ENCODE measurements at places on chromosomes 7 and 10.
A peak's percentile ranks its signal among the peaks of the same experiment; 100 is the strongest.

- DNase-seq = no peak
Observed at GRCh38 chr7:109879287-109879828, 1211.6 kb upstream of the LRRN3 start.

DNA sequence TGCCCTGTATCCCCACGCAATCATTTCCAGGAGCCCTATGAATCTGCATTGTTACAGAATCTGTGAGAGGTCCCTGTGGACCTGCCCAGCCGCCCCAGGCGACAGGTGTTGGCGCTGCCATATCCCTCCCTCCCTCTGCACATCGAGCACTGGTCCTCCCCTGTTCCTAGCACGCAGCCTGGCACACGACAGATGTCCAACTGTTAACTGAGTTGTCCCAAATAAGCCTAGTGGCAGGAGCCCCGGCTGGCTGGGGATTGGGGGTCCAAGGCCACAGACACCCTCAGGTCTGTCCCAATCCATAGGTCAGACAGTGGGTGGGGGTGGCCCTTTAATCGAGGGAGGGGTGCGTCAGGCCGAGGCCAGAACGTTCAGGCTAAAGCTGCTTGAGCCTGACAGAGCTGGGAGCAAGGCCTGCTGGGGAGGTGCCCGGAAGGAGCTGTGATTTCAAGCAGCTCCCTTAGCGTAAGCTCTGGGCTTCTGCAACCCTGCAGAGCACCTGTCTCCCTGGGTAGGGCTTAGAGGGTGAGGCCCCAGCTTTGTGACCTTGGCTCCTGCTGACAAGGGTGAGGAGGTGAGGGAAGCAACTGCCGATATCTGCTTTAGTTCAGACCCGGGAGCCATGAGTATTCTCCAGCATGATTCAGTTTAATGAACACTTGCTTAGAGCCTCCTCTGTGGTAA lies 40.1 kb downstream of the ADRA2A start:
- DNase-seq = no peak

DNA sequence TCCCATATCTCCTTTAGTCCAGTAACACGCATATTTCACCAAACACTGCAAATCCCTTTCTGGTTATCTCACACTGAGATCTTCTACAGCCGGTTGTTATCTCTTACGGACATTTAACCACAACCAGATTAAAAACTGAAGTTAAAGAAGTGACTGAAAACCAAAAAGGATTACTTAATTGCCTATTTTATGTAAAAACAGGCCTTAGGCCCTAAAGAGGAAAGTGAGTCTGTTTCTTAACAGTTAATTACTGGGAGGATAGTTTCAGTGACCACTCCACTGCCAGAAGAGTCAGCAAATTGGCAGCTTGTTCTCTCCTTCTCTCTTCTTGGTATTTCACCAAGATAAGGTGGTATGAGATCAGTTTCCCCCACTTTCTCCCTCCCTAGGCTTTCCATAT lies 161.9 kb upstream of the MEOX2 start:
- DNase-seq = no peak

DNA sequence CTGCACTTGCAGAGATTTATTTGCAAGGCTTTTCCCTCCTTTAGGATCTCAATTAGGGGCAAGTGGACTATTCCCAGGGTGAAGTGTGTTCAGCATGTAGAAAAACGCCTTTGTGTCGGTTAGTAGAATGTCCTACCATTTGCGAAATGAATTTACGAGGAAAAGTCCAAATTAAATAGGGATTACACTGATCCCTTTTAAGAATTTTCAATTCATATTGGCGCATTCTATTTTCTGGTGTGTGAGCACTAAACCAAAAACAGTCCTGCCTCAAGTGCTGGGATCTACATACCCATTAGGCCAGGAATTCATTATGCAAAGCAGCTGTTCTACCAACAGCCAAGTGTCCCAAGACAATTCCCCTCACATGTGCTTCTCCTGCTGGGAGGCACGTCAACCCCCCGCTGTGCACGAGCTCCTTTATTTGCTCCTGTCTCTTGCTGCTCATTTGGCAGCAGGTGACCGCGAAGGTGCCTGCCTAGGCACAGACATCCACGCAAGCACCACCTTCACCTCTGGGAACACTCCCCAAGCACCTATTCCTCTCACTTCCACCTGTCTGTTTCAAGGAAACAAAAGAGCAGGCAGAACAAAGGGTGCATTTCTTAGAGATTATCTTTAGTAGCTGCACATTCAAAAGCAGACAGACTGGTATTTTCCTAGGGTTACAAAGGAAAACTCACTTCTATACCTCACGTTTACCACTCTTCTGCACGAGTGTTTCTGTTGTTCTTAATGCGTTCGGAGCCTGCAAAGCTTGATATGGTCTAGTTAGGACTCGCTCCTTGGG lies 134.6 kb upstream of the FGFR2 start:
- no peak for DNase-seq

- no peak for DNase-seq
Observed at GRCh38 chr7:127904670-127904985, 126.6 kb downstream of the LRRC4 start.

- DNase-seq = peak; percentile 18
Observed at GRCh38 chr10:84537447-84537931, 209.1 kb downstream of the CCSER2 start.

DNA sequence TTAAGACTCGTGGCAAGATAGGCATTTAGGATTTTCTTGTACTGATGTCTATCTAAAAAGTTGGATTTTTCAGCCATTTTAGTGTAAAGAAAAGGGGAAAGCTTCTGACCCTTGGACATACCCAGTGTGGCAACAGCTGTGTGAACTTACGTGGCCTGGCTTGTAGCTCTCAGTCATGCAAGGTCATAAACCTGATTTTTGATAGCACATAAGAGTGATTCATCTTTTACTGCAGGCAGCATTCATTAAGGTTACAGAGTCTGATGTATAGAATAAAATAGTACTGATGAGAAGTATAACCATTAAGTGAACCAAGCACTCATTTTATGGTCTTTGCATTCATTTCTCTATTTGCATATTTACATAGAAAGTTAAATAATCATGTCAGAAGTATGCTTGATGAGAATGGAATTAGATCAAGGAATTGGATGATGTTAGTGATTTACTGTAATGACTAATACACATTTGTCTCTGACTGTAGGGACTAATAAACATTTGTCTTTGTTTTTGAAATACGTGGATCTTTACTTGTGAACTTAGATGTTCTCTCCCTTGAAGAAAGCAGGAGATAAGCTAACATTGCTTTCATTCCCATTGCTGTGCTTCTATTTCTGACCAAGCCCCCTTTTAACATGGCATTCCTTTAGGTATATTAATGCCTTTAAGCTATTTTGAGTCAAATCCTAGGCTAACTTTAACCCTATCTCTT lies 88.2 kb downstream of the GSDME start:
- no peak for DNase-seq

DNA sequence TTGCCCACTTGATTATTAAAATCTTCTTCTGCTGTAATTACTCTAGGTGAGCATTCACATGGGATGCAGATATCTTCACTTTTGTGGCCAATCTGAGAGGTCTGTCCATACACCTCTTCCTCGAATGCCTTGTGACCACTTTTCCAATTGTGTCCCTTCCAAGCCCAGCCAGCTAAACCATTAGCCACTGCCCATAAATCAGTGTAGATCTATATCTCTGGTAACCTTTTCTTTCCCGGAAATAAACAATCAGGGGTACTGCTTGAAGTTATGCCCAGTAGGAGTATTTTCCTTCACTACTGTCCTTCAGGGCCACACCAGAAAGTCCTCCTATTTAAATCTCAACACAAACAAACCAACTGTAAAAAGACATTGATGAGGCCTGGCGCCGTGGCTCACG lies 104.6 kb upstream of the KCNMA1 start:
- no peak for DNase-seq

DNA sequence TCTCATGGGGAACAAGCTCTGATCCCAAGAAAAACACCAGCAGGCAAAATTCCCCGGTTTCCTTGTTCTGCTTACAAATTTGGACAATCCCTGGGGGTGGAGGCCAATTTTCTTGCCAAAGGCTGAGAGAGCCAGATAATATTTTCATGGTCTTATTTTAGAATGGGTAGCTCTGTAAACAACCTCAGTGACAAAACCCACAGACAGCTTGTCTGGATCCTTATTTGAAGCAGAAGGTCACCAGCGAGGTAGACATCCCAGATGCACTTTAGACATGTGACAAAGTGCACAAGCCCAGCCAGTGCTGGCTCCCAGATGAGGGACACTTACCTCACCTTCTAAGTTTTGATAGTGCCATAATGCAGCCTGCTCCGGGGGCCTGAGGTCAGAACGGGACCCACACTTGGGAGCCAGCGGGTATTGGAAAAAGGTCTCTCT lies 102.6 kb upstream of the DDC start:
- DNase-seq = no peak

GRCh38 chr7:22586786-22587140 lies 86.8 kb upstream of the STEAP1B start:
- DNase-seq = no peak

DNA sequence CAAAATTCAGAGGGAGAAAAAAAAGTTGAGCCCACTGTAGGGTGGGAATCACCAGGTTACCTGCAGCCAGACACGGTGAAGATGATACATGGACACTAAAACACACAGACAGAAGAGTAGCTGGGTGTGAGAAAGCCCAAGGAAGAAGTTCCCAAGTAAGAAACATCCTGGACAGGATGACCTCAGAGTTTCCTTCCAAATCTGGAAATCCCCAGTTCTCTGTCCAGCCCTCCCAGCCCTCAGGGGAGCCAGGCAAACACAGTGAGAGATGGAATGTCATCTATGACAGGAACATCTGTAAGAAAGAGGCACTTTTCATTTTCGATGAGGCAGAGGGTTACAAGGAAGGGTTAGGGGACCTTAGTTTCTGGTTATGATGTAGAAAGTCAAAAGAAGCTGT lies 125.1 kb upstream of the LYZL1 start:
- DNase-seq = no peak

DNA sequence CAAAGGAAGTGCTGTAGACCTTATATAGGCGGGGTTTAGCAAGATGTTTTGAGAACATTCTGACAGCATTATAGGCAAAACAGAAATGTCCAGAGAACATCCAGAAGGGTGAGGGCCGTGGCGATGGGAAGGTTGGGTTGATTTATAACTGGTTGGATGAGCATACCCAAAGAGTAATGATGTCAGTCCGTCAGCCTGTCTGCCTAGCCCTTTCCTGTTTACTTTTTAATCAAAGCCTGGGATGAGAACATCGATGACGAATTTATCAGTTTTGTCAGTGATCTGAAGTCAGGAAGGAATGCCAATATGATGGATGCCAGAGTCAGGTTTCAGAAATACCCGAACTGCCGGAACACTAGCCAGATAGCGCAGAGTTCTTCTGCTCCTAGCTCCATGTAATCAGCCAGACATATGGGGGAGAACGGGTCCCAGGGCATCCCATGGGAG lies 33.8 kb upstream of the TRIM8 start:
- DNase-seq = no peak

GRCh38 chr7:50696810-50697582 lies 85.7 kb downstream of the GRB10 start:
- DNase-seq = no peak

- no peak for DNase-seq
Observed at GRCh38 chr10:42734536-42734935, 48.1 kb upstream of the BMS1 start.

DNA sequence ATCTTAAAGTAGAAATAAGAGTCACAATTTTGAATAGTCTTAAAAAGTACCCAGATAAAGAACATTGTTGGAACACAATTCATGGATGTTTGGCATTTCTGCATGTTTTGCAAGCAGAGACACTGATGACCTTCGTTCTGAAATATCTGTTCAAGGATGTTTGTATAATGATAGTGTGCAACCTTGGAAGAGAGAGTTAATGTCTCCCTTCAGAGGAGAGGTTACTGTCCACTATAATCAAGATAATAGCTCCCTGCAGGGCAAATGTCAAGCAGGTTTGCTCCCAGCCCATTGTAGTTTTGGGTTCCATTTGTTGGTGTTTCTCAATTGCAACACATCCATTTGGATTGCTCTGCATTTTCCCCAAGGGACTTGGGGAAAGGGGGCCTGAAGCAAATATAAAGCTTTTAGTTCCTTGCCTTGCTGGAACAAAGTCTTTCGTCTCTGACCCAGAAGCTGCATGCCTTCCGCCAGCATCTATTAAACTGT lies 45.2 kb downstream of the COL1A2 start:
- no peak for DNase-seq

DNA sequence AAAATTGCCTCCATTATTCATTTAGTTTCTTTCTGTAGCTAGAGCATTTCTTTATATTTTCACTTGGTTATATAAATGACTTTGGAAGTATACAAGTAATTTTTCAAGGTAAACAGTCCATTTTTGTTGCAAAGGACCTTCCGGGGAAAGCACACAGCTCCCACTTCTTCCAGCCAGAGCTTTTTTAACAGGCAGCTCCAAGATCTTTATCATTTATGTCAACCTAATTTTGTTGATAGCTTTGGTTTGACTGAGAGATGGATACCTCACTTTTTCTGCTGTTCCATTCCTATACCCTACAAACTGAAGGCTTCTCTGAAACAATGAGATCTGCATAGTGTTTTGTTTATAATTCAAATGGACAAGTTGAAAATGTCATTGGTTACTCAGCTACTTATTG lies 49.3 kb upstream of the RAB11FIP2 start:
- DNase-seq = no peak

- DNase-seq = no peak
Observed at GRCh38 chr7:149706398-149706797, 67.0 kb downstream of the ZNF467 start.

DNA sequence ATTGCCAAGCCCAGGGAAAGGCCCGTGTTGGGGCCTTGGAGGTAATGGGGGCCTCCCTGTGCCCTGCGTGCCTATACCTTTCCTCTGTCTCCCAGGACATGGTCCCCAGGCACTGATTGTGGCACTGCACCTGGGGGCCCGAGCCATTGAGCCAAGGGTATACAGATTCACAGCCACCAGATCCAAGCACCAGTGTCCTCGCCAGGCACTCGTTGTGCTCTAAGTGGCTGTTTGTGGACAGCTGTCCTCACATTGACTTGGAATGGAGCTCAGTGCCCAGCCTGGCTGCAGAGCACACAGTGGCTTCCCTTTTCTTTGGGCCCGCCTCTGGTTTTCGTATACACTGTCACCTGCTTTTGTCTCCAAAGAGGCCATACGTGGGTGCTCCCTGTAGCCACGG lies 72.0 kb upstream of the BTBD16 start:
- no peak for DNase-seq

- no peak for DNase-seq
Observed at GRCh38 chr7:95886501-95887090, 114.2 kb downstream of the DYNC1I1 start.

GRCh38 chr10:12422189-12422588 lies 72.8 kb downstream of the CAMK1D start:
- DNase-seq = no peak

GRCh38 chr7:122543891-122544290 lies 155.0 kb downstream of the RNF133 start:
- no peak for DNase-seq

- DNase-seq = no peak
Observed at GRCh38 chr10:101216207-101217043, 12.8 kb downstream of the LBX1 start.

GRCh38 chr7:29306319-29306991 lies 111.9 kb downstream of the CHN2 start:
- no peak for DNase-seq

GRCh38 chr7:30907527-30908267 lies 4.0 kb upstream of the AQP1 start:
- no peak for DNase-seq

GRCh38 chr10:58919927-58920654 lies 256.4 kb upstream of the PHYHIPL start:
- DNase-seq = no peak

Measured in T-helper 9 cell (primary cell).